Activated CD4-positive, alpha-beta memory T cell treated with anti-CD3 and anti-CD28 coated beads, Interleukin-2, amount 10 ng/mL, durations not matched to agents 7 days and 5 days (primary cell): ENCODE measurements at places on chromosomes 16 and 17. TPM values are rescaled to one million over a fixed set of nuclear protein-coding genes. Genes with fewer than 3 reads are reported as not detected.
A peak's percentile ranks its signal among the peaks of the same experiment; 100 is the strongest.

The KAT2A gene
- total RNA-seq = 26.7 TPM

DNA sequence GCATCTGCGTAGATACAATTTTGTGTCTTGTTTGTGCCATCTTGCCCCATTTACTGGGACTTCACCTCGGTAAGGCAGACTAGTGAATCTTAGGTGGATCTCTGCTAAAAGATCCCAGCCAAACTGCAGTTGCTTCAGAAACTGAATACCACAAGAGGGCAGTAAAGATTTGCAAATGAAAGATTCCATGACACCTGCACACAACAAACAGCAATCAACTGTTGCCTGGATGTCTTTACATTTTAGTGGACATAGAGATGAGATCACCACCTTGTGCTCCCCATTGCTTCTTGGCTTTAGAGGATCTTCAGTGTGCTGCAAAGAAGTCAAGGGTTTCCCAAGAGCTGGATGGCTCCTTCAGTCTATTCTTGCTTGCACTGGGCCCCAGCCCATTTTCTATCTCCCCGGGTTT is 119.2 kb upstream of the CACNG5 start:
- peak; percentile 25 for DNase-seq
- H3K4me3 ChIP-seq = no peak overlapping the region
- peaks cover 18% of the 10 kb centered on the region for H3K36me3 ChIP-seq
- H3K4me1 ChIP-seq = peaks cover 54% of the 10 kb centered on the region

The ABI3 gene
- 46.3 TPM for total RNA-seq

GRCh38 chr17:4405038-4405669 is 28.6 kb upstream of the SPNS3 start:
- no peaks in the 10 kb centered on the region for H3K36me3 ChIP-seq
- no peak for DNase-seq
- H3K27me3 ChIP-seq = peaks cover 2% of the 10 kb centered on the region
- H3K4me3 ChIP-seq = no peak overlapping the region
- H3K27ac ChIP-seq = no peak overlapping the region
- H3K4me1 ChIP-seq = peaks cover 2% of the 10 kb centered on the region

The WNK4 gene
- 0.18 TPM for total RNA-seq

The IL17C gene
- 0.43 TPM for total RNA-seq

The ACSF3 gene
- total RNA-seq = 44.4 TPM

The KDM6B gene
- 23.7 TPM for total RNA-seq

The LGALS9B gene
- total RNA-seq = not detected
